IMR-90 (cell line): ENCODE measurements at places on chromosomes 5 and 9. TPM values are rescaled to one million over a fixed set of nuclear protein-coding genes. Genes with fewer than 3 reads are reported as not detected.

TSSK1B gene
- under 0.01 and 0.18 TPM in 2 replicates for total RNA-seq

KCNN2 gene
- 2.2 and 3.3 TPM in 2 replicates for total RNA-seq

EPB41L4B gene
- total RNA-seq = 0.54 and 0.56 TPM in 2 replicates

ANKRD18A gene
- total RNA-seq = not detected in 2 replicates

ZFP37 gene
- 3.6 and 4.4 TPM in 2 replicates for total RNA-seq

DND1 gene
- under 0.01 TPM in 2 replicates for total RNA-seq

TCF7 gene
- total RNA-seq = 0.83 and 1.3 TPM in 2 replicates

LRRC19 gene
- not detected in 2 replicates for total RNA-seq

CCDC171 gene
- total RNA-seq = 2.2 and 2.5 TPM in 2 replicates

EIF4EBP3 gene
- total RNA-seq = 0.28 and 0.36 TPM in 2 replicates
